ENCODE measurements at places on chromosomes 13 and 19.

GRCh38 chr13:42803563-42804204 is 22.3 kb downstream of the FAM216B start:
- no peak for DNase-seq

- no peak for DNase-seq
These were observed 113.0 kb upstream of the SLC10A2 start for GRCh38 chr13:103178986-103179943.

DNA sequence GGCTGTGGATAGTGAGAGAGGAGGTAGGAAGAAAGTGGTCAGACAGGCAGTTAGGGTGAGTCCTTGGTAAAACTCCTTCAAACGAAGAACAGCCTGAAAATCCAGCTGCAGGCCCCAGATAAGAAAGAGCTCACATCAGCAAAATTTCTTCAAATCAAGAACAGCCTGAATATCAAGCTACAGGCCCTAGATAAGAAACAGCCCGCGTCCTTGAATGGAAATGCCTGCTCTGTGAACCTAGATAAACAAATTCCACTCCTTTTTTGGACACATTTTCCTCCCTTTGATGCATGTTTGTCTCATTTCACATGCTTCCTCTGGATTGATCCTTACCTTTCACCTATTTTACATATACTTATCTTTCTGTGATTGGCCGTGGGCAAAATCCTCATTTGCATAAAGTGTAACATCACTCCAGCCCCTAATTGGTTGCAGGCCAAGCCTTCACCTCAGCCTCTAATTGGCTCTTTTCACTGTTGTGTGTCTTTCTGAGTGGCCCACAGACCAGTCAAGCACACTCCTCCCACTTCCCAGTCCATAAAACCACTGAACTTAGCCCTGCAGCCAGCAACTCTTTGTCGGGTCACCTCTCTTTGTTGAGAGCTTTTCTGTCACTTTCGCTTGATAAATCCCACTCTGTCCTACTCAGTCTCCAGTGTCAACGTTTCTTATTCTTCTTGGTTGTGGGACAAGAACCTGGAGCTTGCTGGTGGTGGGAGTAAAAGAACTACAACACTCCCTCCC is 6.0 kb upstream of the SULT2A1 start:
- DNase-seq: no peak

- DNase-seq: no peak
These were observed 782.0 kb downstream of the SLITRK1 start for GRCh38 chr13:83100237-83100636.

GRCh38 chr13:43879755-43880181 is at the start of gene LACC1:
Gene LACC1, plus strand, starts transcription at chr13:43879904. Its CDS starts 1,082 bp downstream, at chr13:43880986.
- DNase-seq: no peak

DNA sequence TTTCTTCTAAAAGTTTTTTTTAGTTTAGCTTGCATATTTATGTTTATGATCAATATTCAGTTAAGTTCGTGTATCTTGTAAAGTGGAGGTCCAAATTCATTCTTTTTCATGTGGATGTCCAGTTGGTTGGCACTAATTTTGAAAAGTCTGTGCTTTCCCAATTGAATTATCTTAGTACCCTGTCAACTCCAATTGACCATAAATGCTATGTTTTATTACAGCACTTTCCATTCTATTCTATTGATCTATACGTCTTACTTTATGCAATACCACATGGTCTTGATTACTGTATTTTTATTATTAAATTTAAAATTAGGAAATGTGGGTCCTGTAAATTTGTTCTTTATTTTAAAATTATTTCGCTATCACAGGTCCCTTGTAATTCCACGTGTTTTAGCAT is 837.6 kb upstream of the SLC10A2 start:
- DNase-seq: no peak

GRCh38 chr19:38745316-38745715 is 1.0 kb upstream of the CAPN12 start:
- DNase-seq: no peak

Data from hippocampal formation (tissue), 2 donors.